ENCODE measurements at places on chromosomes 6 and 20.

DNA sequence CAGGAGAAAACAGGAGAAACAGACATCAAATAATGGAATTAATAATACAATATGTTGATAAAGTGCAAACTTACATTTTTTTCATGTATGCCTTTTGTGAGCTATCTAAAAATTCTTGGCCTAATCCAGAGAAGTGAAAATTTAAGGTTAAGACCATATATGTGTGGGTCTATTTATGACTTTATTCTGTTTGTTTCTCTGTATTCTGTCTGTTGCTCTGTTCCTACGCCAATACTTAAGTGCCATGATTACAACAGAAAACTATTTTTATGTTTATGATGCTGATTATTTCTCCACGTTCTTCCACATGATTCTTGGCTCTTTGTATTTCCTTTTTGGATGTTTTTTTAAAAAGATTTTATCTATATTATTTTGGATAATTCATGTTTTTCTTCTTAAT, 109.6 kb upstream of the MAP3K4 start:
- DNase-seq, result no peak

DNA sequence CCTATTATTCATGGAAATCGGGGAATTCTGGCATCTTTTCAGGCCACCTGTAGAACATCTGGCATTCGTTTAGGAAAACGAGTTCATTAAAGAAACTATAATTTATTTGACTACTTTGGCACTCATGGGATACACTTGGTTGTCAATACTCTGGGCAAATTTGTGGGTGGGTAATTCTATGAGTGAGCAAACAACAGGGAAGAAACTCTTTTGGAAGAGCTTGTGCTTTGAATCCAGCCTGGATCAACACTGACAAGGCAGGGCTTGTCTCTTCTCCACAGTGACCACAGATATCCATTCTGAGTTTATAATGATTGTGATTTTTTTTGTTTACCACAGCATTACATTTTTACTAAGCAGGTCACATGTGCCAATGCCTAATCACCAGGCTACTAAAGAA, 394.7 kb downstream of the THBS2 start:
- no peak for DNase-seq

DNA sequence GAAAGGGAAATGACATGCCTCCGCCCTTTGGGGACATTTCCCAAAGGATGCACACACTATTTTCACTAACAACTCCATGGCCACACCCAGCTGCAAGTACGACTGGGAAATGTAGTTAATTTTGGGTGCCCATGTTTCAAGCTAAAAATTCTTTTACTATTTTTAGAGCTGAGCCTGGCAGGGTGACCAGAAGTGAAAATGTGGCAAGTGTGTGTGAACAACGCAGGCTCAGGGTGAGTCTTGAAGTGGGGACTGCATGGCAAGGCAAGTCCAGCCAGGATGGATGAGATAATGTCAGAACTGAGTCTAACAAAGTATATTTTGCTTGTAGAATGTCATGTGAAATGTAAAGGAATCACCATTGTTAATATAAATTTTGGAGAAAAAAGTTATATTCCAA, 17.0 kb upstream of the CD109 start:
- DNase-seq, result no peak

DNA sequence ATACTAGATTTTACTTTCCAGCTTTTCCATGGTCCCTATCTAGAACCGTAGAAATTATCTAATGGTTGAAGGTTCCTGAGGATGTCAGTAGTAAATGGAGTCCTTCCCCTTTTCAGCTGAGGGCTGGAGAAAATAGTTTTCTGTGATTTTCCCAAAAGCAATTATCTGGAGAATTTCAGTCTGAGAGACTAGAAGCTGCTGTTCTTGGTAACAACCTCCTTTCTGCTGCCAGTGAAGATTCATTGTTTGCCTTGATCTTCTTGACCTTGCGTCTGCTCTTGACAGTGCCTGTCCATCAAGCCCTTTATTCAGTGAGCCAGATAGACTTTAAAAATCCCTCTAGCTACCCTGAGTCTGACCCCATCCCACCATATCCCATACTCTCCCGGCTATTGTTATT, 73.1 kb downstream of the PHACTR2 start:
- DNase-seq, result no peak

GRCh38 chr6:147213772-147214171, 9.6 kb downstream of the STXBP5 start:
- DNase-seq, result no peak

DNA sequence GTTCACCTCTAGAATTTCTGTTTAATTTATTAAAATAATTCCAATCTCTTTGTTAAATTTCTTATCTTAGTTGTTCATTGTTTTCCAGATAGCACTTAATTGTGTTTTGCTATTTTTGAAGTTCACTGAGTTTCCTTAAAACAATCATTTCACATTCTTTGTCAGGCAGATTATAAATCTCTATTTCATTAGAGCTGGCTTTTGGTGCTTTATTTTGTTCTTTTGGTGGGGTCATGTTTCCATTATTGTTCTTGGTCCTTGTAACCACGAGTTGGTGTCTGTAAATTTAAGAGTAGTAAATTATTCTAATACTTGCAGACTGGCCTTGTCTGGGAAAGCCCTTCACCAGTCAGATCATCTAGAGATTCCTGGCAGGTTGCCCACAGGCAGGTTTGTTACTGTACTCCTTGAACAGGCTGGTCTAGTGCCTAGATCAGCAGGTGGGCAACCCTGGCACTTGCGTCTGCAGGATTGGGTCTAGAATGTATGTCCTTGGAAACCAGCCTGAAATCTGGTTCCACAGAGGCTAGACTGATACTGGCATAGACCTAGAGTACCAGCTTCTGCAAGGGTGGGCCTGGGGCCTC, 110.4 kb downstream of the ADGB start:
- DNase-seq, result no peak

DNA sequence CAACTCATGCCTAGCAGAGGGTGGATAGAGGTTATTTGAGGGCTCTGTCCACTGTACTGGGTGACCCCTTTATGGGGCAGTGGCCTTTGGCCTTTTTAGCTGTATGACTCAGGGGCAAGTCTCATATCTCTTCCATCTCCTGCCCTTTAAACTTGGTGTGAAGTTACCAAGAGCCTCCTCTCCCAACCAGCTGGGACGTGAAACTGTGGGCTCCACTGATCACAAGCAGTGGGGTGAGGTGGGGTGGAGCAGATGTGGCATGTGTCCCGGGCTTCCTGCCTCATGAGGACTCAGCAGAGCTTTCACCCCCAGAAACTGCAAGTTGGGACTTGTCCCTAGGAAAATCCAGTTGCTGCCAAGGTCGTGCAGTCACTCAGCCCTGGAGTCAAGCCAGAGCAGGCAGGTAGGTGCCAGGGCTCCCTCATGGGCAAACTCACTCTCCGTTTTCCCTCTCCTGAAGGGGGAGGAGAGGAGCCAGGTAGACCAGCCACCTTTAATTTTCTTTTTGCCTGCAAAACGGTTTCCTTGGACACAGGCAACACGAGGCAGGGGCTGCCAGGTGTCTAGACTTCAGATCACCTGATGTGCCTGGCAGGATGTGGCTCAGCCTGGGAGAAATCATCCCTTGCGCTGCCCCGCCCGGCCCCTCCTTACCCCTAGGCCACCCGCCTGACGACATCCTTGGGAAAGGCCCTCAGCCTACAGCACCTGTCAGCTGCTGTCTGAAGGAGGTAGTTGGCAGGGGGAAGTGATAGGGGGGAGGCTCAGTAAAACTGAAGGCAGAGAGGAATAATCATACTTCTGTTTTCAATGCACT, 4.0 kb downstream of the CDKN1A start:
- peak; percentile 87 for DNase-seq

DNA sequence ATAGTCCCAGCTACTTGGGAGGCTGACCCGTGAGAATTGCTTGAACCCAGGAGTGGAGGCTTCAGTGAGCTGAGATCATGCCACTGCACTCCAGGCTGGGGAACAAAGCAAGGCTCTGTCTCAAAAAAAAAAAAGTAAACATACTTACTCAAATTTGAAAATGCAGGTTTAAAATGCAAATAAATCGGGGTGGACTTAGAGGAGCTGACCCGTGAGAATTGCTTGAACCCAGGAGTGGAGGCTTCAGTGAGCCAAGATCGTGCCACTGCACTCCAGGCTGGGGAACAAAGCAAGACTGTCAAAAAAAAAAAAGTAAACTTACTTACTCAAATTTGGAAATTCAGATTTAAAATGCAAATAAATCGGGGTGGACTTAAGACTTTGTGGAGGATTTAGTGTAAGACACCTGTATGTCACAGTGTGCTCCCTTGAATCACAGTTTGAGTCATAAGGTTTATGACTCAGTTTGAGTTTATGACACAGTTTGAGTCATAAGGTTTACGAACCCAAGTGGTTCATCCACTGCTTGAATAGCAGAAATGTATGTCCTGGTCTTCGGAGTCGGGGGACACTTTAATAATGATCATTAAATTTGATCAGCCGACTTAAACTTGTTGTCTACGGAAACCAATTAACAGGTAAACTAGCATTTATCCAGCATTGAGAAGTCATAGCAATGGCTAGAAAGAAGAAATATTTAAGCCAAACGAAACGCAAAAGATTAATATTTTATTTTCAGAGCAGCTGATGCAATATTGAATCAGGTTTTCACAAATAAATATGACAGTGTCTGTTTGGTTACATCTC, 6.8 kb upstream of the MRPS10 start:
- peak; percentile 55 for DNase-seq

- DNase-seq, result no peak
Measured at GRCh38 chr20:51511861-51512619, 30.5 kb downstream of the NFATC2 start.

GRCh38 chr6:74534465-74535211, 671.2 kb downstream of the COL12A1 start:
- DNase-seq, result no peak

GRCh38 chr20:61630391-61630650, 378.3 kb downstream of the CDH4 start:
- DNase-seq, result no peak

DNA sequence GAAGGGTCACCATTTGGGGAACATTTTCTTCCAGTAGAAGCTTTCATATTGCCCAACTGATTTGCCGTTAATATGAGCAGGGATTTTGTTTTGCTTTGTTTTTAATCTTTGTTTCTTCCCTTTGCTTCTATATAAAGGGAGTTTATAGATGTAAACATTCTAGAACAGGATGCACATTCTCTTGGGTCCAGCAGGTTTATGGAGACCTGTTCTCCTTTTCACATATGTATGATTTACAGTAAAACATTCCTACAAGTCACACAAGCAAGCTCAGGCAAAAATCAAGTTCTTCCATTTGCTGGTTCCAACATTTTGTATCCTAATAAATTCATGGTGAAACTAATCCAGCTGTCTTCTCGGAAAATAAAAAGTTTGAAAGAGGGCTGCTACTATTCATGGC, 1082.4 kb upstream of the FLRT3 start:
- DNase-seq, result no peak

All from inflammatory macrophage treated with lipopolysaccharide for 1 hour (primary cell).